ENCODE measurements at places on chromosomes 7 and 10.
A peak's percentile ranks its signal among the peaks of the same experiment; 100 is the strongest.

DNA sequence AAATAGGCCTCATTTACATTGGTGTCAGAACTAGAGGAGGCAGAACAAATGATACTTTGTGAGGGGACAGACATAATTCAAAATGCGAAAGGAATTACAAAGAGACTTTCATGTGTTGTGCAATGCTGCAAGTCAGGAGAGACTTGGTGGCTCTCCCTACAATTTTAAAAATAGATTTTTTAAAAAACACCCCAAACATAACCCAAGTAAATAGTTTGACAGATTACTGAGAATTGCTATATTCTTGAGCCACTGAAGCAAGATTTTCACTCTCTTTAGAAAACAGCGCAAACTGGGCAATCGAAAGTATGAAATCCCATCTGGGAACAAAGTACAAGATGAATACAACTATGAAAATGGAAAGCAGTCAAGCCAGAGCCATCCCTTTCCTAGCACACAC lies 126.3 kb upstream of the NPY start:
- no peaks in the 10 kb centered on the region for H3K4me1 ChIP-seq
- H3K27ac ChIP-seq = no peak overlapping the region
- H3K4me3 ChIP-seq = no peak overlapping the region
- no peak for DNase-seq
- no peaks in the 10 kb centered on the region for H3K36me3 ChIP-seq

DNA sequence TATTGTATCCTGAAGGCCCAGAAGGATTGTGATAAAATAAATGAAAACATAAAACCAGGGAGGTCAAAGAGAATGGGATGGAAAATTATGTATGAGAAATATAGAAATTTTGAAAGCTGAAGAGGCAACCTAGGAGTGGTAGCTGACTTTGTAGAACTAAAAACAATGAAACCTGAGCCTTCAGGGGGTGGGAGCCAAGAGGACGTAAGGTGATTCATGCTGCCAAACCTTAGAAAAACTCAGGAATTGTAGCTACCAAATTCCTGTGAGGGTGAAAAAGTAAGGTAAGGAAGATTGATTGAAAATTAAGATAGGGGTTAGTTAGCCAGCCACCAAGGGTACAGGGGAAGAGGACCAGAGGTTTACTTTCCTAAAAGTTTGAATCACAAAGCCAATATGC lies 213.2 kb downstream of the KCND2 start:
- peak; percentile 1 for DNase-seq
- H3K27ac ChIP-seq = no peak overlapping the region
- no peak overlapping the region for H3K4me3 ChIP-seq
- no peaks in the 10 kb centered on the region for H3K36me3 ChIP-seq
- H3K4me1 ChIP-seq = no peaks in the 10 kb centered on the region

- H3K4me3 ChIP-seq = no peak overlapping the region
- H3K27ac ChIP-seq = no peak overlapping the region
- H3K4me1 ChIP-seq = peaks cover 3% of the 10 kb centered on the region
- no peak for DNase-seq
- no peaks in the 10 kb centered on the region for H3K36me3 ChIP-seq
Measured at GRCh38 chr7:105766421-105767073, 109.9 kb downstream of the ATXN7L1 start.

GRCh38 chr10:113980408-113981087 lies 63.1 kb upstream of the ADRB1 start:
- H3K27me3 ChIP-seq = no peaks in the 10 kb centered on the region
- no peak for DNase-seq
- no peaks in the 10 kb centered on the region for H3K36me3 ChIP-seq
- H3K4me1 ChIP-seq = peaks cover 12% of the 10 kb centered on the region
- no peak overlapping the region for H3K27ac ChIP-seq
